ENCODE measurements at places on chromosomes 4 and X.

DNA sequence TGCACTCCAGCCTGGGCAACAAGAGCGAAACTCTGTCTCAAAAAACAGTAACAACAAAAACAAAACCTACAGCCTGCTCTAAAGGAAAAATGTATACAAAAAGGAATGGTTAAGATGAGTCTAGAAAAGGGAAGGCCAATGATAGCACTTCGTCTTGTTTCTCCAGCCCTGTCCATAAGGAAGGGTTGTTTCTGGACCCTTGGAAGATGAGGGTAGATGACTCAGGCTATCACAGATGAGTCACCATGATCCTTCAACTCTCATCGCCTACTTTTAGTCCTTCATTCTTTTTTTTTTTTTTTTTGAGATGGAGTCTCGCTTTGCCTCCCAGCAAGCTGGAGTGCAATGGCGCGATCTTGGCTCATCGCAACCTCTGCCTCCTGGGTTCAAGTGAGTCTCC is 8.8 kb downstream of the PLA2G12A start:
- no peak for DNase-seq

DNA sequence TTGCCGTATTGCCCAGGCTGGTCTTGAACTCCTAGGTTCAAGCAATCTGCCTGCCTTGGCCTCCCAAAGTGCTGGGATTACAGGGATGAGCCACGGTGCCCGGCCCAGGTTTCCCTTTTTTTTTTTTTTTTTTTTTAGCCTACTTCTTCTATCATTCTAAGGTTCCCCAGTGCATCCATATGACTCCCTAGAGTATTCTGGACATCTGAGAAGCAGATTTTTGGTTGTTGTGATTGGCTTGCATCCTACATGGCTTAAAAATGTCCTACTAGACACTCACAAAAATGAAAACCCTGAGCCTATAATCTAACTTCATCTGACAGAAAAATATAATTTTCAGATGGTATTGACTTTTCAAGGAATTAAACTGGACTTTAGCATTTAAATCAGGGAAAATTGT is 41.7 kb downstream of the SMIM14 start:
- DNase-seq, result no peak

GRCh38 chrX:97290199-97290598 is 406.5 kb downstream of the RPA4 start:
- DNase-seq, result no peak

GRCh38 chrX:42109428-42109827 is 186.1 kb upstream of the CASK start:
- DNase-seq, result no peak

Measured in activated CD8-positive, alpha-beta memory T cell treated with anti-CD3 and anti-CD28 coated beads for 1 hour (primary cell).